Glutamatergic neuron (in vitro differentiated cells): ENCODE measurements at places on chromosomes 7 and 10.

DNA sequence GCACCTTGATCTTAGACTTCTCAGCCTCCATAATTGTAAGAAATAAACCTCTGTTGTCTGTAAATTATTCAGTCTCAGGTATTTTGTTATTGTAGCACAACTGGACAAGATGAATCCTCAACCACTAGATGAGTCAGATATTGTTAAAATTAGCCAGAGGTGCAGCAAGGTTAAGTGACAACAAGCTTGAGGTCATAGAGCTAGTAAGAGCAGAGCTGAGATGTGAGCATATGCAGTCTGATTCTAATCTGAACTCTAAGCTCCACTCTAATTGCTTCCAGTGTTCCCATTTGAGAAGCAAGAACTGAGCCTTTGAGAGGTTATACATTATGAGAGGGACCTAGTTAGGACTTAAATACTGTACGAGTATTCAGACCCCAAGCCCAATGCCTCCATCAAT lies 93.1 kb downstream of the FZD1 start:
- DNase-seq = no peak

- no peak for DNase-seq
Observed at GRCh38 chr7:78043159-78043558, 244.6 kb downstream of the PHTF2 start.

GRCh38 chr7:76016191-76016947 lies 22.0 kb upstream of the TMEM120A start:
- DNase-seq = no peak

DNA sequence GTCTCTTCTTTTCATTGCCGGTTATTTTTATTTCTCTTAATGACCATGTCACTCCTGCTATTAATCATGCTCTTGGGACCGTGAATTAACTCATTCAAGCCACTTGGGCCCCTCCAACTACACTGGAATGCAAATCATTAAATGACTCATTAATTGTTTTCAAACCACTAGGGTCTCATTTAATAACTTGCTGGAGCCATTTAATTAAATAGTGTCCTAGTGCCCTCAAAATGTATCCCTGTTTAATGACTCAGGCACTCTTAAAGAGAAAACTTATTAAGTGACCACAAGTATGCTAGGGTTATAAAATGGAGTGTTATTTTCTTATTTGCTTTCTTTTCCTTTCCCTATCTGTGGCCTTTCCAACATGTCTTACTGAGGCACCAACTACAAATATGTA lies 73.0 kb downstream of the PLXDC2 start:
- no peak for DNase-seq

GRCh38 chr7:77799078-77799964 lies 748 bp downstream of the PHTF2 start:
- DNase-seq = peak; percentile 79

- peak; percentile 74 for DNase-seq
Observed at GRCh38 chr10:17617031-17617911, at the start of gene HACD1. TSS of gene HACD1 (minus strand) at chr10:17617374. CDS start at chr10:17617339, 35 bp downstream.

GRCh38 chr7:127838816-127839415 lies 186.9 kb downstream of the SND1 start:
- DNase-seq = no peak

DNA sequence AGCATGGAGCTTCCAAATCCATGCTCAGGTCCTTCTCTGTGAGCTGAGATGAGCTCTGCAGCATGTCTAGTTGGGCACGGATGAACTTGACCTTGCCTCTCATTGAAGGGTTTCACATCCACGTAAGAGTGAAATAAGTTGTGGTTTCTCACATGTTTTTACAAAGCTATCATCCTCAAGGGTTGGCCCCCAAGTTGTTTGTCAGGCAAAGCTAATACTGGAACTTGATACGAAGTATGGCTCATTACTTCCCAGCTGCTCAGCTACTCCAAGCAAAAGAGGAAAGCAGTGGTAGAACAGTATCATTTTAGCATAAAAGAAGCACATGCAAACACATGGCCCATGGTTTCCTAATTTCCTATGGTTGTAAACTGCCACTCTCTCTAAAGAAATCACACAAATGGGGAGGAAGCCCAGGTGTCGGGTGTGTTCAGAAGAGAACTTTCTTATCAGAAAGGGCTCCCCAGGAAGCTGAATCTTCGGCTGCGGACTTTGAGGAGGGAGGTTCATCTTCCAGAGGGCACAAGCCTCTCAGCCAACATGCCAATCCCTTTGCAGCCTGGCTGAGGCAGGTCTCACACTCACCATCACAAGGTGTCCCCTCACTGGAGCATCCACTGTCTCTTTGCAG lies 45.3 kb downstream of the PDLIM1 start:
- DNase-seq = no peak

- DNase-seq = no peak
Observed at GRCh38 chr10:111177379-111177778, 100.5 kb downstream of the ADRA2A start.

GRCh38 chr7:68321076-68321639 lies 1277.1 kb upstream of the AUTS2 start:
- peak; percentile 27 for DNase-seq

- no peak for DNase-seq
Observed at GRCh38 chr10:24127516-24127915, 81.4 kb upstream of the KIAA1217 start.

DNA sequence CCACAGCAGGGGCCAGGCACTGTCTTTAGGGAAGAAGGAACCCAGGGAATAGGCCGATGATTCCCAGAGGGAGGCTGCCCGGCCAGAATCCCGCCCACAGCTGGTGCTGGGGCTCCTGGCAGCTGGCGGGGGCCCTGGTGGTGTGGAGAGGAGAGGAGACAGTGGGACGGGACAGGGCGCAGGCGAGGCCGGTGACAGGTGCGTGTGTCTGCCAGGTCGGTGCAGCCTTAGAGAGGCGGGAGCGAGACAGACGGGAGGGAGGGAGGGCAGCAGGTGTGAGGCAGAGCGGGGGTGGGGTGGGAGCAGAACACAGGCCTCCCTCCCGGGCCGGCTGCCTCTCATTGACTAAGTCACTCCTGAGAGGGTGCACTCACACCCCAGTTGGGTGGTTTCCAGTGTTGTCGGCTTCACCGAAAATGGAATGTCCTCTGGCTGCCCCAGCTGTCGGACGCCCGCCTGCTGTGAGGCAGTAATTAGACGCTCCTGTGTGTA lies 55.2 kb downstream of the ELFN1 start:
- DNase-seq = peak; percentile 85

DNA sequence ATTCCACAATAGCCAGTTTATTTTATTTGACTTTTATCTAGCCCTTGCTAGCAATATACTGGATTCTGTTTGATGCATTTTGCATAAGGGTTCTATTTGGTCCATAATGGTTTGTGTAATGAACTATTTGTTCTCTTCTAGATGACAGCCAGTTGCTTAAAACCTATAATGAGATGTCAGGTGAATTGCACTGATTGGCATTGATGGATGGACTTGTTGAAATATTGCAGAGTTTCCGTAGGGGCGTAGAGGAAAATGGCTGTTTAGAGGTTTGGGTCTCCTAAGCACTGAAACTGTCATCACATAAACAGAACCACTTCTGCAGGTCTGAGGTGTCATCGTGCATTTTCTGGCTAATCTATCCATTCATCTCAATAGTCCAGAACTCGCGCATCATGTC lies 124.9 kb upstream of the HDAC9 start:
- DNase-seq = no peak

DNA sequence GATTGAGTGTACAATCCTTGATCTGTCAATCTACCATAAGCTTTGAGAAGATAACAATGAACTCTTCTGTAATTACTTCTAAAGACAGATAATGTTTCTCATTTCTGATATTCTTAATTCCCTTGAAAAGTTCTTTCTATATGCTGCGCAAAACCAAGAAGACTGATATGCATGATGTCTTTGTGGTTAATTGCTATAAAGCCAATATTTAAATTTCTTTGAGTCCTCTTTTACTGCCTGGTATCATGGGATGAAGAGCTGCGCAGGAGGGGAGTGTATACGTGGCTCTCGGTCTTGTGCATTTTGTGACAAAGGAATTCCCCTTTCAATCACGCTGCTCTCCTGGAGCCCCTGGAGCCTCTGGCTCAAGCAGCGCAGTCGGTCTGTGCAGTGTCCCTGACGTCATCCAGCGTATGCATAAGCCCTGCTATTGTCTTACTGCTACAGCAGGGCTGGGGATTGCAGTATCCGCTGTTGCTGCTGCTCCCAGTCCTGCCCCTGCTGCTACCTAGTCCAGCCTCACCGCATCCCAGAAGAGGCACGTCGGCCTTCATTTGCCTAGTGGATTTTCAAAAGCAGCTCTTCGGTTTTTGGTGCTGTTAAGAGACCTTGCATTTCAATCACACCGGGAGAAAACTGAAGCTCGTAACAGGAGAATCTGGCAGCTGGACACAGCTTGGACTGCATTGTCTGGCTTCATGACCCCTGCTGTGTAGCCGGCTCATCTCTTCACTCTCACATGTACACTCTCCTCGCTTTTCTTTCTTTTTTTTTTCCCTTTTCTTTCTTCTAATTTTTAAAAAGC lies 66.7 kb downstream of the ST7 start:
- DNase-seq = peak; percentile 86

DNA sequence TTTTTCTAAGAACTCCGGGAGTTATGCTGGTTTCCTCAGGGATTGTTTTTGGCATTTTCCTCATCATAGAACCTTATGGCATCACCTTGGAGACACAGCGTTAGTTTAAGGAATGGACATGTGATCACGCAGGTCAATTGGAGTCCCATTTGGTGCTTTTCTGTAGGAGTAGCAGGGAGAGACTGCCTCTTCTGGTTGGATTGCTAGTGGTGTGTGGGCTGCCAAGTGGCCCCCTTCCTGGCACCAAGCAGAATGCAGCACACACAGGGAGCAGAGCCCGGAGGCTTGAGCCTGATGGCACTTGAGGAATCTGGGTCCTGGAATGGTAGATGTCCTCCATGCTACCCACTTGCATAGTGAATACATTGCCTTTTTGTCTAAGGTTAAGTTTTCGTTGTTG lies 57.9 kb downstream of the SDK1 start:
- DNase-seq = no peak

GRCh38 chr7:72182036-72182435 lies 230.1 kb downstream of the CALN1 start:
- DNase-seq = no peak

DNA sequence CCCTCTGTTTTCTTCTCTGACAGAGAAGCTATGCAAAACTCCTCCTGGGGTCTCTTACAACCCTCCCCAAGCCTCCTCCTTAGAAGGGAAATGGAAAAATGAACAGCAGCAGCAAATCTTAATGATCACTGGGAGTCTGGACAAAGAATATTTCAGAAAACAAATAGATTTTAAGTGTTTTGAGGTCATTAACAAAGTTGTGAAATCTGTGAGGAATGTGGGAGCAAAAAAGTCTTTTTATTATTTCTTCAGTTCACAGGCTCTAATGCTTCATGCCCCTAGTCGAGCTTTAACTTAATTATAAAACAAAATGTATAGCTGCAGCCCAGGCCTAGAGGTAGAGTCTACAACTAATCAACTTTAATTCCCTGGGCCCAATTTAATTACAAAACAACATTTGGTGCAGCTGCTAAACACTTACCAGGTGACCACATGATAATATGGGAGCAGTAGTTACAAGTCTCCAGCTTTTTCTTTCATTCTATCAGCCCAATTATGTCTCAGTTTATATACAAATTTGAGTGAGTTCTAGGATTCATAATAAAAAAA lies 293.2 kb downstream of the THSD7A start:
- DNase-seq = no peak

GRCh38 chr7:39095875-39096619 lies 118.3 kb downstream of the POU6F2 start:
- no peak for DNase-seq

DNA sequence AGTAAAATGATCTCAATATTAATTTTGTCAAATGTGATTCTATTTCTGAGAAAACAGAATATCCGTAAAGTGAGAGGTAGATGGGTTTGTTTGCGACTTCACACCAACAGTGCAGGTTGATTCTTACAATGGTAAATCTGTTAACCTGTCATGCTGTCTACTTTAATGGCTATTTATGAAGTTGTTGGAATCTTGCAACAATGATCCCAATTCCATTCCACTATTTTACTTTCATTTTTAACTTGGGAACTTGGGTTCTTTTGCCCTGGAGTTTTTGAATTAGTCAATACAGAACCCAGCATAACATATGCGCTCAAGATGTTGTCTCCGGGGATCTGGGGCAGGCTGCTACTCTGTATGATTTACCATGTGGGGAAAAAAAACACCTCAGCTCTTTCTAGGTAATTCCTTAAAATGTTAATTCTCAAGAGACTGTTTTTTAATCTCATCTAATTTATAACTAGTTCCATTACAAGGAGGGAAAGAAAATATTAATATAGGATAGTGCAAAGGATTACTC lies 1.2 kb downstream of the LGI1 start:
- peak; percentile 53 for DNase-seq

- no peak for DNase-seq
Observed at GRCh38 chr7:98291717-98292116, 10.2 kb downstream of the BRI3 start.

GRCh38 chr7:2670720-2671391 lies 17.1 kb upstream of the AMZ1 start:
- peak; percentile 89 for DNase-seq

GRCh38 chr7:47502240-47502877 lies 79.6 kb downstream of the TNS3 start:
- DNase-seq = no peak

GRCh38 chr7:119256446-119257131 lies 1016.4 kb upstream of the KCND2 start:
- DNase-seq = no peak

GRCh38 chr10:103514244-103514643 lies 20.7 kb downstream of the NEURL1 start:
- DNase-seq = no peak

GRCh38 chr10:117214401-117214800 lies 17.1 kb downstream of the KCNK18 start:
- DNase-seq = no peak

GRCh38 chr10:88901206-88901983 lies 21.4 kb downstream of the STAMBPL1 start:
- no peak for DNase-seq

DNA sequence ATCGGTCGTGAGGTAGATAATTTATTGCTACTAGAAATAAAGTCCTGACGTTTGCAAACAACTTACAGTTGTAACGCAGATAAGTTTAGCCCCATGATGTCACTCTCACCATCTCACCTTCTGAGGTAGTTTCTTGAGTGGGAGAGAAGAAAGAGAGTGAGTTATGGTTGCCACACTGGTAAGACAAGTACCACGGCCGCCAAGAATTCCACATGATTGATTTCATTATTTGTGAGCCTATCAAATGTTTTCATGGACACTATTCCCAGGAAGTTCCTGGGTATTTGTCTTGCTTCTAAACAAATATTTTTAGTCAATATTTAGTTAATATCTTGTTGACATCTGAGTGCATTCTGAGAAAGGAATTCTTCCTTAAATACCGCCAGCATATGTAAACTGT lies 339.4 kb upstream of the KIAA1217 start:
- DNase-seq = no peak
